Suppressor macrophage treated with lipopolysaccharide for 4 hours (primary cell): ENCODE measurements at places on chromosomes 6 and 20.

- no peak for DNase-seq
These were observed 100.6 kb downstream of the DACT2 start for GRCh38 chr6:168218785-168219566.

DNA sequence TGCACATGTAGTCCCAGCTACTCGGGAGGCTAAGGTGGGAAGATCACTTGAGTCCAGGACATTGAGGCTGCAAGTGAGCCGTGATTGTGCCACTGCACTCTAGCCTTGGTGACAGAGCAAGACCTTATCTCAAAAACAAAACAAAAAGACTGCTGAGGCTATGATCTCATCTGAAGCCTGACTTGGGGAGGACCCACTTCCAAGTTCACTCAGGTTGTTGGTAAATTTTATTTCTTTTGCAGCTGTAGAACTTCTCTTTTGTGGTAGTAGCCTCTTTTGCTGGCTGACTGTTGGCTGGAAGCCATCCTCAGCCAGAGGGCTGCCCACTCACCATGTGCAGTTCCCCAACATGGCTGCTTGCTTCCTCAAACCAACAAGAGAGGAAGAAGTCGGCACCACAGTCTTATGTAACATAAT is 36.8 kb upstream of the ME1 start:
- DNase-seq, result peak; percentile 95

- DNase-seq, result no peak
These were observed 11.3 kb upstream of the TFAP2A start for GRCh38 chr6:10425975-10426780.

- peak; percentile 58 for DNase-seq
These were observed 1.5 kb downstream of the DEK start for GRCh38 chr6:18262702-18263417.

DNA sequence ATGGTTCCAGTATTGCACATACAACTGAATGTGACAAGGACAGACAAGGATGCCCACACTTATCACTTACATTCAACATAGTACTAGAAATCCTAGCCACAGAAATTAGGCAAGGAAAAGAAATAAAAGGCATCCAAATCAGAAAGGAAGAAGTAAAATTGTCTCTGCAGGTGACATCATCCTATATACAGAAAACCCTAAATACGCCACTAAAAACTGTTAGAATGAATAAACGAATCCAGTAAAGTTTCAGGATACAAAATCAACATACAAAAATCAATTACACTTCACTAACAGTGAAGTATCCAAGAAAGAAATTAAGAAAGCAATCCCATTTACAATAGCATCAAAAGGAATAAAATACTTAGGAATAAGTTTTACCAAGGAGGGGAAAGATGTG is 66.1 kb downstream of the FAM217A start:
- DNase-seq, result no peak

DNA sequence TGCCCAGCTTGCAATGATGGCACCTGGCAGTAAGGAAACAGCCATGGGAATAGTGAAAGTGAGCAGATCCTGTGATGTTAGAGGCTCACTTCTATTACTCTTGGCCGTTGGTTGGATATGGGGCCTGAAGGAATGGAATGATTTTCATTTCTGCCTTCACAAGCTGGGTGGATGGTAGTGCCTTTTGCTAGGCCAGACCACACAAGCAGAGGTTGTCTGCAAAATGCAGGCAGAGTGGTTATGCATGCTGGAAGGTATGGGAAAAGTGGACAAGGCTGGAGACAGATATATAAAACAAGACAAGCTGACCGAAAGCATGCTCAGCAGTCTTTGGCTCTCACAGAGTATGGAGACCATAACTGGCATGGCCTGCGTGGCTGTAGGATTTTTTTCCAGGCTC is 50.7 kb upstream of the ERVFRD-1 start:
- no peak for DNase-seq

- no peak for DNase-seq
These were observed 194.6 kb downstream of the OTOR start for GRCh38 chr20:16942756-16943155.

GRCh38 chr6:98839781-98840361 is 5.5 kb downstream of the POU3F2 start:
- DNase-seq, result no peak

DNA sequence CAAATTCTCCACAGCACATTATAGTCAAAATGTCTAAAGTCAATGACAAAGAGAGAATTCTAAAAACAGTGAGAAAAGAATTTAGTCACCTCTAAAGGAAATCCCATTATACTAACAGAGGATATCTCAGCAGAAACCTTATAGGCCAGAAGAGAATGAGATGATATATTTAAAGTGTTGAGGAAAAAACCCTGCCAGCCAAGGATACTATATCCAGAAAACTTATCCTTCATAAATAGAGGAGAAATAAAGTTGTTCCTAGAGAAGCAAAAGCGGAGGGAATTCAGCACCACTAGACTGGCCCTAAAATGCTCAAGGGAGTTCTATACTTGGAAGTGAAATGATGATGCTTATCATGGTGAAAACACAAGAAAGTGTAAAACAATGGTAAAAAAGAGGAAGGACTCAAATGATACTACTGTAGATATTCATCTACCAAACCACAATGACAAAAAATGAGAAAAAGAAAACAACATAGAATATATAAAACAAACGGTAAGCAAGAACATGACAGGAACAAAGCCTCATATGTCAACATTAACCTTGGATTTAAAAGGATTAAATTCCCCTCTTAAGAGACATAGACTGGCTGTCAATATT is 16.7 kb downstream of the GPRC6A start:
- no peak for DNase-seq

GRCh38 chr20:41734506-41734945 is 116.3 kb upstream of the CHD6 start:
- DNase-seq, result peak; percentile 61

DNA sequence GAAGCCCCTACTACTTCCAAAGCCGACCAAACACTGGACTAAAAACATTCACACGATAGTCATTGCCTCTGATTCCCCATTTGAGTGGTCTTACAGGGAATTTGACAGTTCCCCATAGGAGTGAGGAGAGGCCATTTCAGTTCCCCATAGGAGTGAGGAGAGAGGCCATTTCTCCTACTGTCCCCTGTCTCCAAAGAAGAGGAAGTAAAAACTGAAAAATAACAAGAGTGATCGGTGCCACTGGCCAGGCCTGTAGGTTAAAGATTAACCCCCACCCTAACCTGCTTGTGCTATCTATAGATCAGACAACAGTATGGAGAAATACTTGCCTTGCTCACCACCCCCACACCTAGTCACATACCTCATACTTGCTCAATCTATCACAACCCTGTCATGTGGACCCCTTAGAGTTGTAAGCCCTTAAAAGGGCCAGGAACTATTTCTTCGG is 204.0 kb upstream of the MOCS1 start:
- DNase-seq, result no peak

DNA sequence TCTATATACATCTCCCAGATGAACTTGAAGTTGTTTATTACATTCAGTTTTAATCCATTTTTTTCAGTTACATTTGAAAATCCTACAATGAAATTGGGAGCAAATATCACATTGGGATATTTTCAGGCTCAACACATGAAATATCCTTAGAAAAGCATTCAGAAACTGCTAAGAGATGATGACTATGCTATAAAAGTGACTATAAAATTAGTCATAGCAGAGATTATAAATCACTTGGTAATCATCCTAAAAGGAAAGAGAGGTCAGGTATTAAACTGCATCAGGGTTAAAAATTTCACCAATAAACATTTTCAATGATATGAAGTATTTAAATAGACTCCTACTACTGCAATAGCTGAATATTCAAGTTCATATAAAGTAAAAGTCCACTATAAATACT is 987.7 kb downstream of the GRIK2 start:
- no peak for DNase-seq

DNA sequence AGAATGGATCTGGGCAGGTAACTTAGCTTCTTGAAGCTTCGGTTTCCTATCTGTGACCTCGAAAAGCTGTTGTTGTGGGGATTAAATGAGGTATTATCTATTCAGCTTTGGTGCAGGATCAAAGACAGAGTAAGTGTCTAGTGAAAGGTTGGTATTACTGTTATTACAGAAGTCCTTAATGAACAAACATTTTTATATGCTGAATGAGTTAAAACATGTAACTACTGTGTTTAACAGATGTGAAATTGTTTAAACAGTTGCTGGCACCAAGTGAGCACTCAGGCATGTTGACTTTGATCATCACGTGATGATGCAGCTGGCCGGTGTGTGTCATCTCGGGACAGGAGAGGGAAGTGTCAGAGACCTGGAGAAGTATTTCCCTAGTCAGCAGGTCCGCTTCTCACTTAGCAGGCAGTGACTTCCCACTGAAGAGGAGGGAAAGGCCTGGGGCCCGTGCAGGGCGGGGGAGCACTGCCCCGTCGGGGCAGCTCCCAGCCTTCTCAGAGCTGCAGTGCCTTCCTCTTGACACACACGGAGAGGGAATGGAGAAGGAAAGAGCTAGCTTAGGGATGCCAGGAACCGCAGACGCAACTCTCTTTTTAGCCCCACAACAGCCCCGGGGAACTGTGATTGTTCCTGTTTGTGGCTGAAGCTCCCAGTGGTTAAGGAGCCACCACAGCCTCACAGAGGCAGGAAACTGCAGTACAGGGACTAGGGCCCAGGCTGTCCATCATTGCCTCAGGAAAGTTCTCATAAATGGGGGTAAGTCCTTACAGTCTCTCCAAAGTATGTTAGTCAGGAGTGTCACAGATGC is 18.0 kb downstream of the TUBB2A start:
- peak; percentile 85 for DNase-seq

DNA sequence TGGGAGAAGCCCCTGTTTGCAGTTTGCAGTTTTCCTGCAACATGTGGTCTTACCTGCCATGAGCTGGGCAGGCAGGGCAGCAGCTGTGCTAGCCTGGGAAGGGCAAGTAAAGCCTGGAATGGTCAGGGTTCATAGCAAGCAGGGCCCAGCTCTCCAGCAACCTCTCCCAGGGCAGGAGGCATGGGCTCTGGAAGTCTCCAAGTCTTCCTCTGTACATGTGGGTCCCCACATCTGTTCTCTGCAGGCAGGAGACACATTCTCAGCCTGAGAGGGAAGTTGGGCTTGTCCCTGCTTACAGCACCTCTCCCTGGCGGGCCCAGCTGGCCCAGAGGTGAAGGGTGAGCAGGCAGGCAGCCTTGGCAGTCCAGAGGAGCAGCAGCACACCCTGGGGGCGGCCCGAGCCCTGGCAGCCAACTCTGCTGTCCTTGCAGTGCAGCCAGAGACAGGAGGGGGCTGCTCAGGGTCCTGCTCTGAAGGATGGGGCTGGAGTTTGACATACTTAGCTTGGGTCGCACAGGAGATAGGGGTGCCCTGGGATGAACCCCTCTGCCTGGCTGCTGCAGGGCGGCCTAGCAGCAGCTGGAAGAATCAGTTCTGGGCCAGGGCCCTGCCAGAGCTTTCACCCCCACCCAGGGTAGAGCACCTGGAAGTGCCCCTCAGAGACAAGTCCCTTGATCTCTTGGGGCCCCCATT is 176.0 kb downstream of the MRPL14 start:
- DNase-seq, result peak; percentile 58

- DNase-seq, result no peak
These were observed 104.8 kb downstream of the TASP1 start for GRCh38 chr20:13533946-13534345.

GRCh38 chr6:5582762-5583161 is 321.4 kb downstream of the FARS2 start:
- DNase-seq, result no peak

GRCh38 chr20:19577692-19578091 is 180.4 kb upstream of the RIN2 start:
- DNase-seq, result no peak

DNA sequence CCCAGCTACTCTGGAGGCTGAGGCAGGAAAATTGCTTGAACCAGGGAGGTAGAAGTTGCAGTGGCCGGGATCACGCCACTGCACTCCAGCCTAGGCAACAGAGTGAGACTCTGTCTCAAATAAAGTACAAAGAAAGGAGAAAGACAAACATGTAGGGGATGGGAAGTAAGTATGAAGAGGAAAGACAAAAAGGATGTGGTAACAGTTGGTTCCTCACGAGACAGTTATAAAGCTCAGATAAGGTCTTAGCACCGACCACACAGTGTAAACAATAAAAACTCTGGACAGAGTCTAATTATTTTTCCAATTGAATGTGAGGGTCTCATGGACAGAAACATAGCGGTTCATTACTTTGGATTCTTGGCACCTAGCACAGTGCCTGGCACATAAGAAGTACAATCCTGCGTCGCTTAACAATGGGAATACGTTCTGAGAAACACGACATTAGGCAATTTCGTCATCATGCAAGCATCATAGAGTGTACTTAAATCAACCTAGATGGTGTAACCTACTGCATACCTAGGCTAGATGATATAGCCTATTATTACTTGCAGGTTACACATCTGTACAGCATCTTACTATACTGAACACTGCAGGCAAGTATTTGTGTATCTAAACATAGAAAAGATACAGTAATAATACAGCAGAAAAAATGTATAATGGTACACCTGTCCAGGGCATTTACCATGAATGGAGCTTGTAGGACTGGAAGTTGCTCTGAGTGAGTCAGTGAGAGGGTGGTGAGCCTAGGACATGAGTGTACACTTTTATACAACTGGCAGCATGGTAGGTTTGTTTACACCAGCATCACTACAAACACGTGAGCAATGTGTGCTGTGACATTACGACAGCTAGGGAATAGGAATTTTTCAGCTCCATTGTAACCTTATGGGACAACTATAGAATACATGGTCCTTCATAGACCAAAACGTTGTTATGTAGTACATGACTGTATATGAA is 38.2 kb downstream of the MBOAT1 start:
- peak; percentile 27 for DNase-seq

DNA sequence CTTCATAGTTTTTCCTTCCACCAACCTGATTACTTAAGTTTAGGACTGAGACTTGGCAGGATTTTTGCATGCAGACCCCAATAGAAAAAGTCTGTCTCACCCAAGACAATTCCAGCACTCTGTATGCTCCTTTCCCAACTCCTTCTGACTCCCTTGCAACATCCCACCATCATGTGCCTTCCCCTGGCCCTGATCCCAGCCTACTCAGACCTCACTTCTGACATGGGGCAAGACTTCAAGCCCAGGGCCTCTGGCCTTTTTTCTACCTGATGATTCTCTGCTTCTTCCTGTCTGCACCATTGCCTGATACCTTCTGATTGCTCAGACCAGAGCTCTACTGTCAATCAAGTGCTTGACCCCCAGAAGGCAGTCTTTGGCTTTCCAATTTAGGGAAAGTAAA is 96.6 kb downstream of the HAO1 start:
- DNase-seq, result no peak

GRCh38 chr6:56416247-56416646 is 168.9 kb upstream of the COL21A1 start:
- DNase-seq, result no peak

- no peak for DNase-seq
These were observed 42.8 kb downstream of the STXBP5 start for GRCh38 chr6:147246853-147247635.

DNA sequence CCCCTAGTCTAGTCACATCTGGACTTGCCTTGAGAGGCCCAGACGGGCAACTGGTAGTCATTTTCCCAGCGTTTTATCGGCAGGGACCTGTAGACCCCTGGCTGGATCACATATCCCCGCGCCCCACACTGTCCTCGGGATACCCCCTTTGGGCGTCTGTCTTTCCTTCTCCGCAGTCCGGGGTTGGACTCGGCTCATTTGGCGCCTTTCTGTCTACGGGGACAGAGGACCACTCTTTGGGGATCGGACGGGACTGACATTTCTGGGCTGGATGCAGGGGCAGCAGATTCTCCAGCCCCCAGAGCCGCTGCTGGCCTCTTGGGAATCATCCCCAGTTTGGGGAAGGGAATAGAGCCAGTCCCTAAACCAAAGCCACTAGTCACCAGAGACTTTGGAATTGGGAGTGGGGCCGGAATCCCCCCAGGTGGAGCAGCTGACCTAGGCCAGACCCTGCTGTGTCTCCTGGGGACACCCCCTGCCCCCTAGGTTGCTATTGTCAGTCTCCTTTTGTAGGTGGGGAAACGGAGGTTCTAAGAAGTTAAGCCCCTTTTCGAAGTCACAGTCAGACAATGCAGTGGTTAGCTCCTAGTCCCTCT is 734 bp downstream of the FAM110A start:
- no peak for DNase-seq
